ENCODE measurements at places on chromosomes 13 and 19.
A peak's percentile ranks its signal among the peaks of the same experiment; 100 is the strongest.

DNA sequence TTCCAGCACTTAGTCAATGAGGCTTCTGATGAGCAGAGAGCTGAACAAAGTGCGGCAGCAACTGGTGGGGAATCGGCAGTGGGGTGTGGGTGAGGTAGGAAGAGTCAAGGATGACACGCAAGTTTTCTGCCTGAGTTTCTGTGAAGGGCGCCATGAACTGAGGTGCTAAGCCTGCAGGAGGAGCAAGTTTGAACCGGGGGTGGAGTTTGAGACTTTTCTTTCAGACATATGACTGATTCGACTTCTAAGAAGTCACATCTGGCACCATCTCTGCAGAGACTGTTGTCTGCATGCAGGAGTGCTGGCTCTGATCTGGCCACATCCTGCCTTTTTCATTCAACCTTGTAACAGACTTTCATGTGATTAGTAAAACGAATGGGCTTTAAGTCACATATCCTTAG is 14.8 kb upstream of the GPI start:
- peak; percentile 84 for DNase-seq

DNA sequence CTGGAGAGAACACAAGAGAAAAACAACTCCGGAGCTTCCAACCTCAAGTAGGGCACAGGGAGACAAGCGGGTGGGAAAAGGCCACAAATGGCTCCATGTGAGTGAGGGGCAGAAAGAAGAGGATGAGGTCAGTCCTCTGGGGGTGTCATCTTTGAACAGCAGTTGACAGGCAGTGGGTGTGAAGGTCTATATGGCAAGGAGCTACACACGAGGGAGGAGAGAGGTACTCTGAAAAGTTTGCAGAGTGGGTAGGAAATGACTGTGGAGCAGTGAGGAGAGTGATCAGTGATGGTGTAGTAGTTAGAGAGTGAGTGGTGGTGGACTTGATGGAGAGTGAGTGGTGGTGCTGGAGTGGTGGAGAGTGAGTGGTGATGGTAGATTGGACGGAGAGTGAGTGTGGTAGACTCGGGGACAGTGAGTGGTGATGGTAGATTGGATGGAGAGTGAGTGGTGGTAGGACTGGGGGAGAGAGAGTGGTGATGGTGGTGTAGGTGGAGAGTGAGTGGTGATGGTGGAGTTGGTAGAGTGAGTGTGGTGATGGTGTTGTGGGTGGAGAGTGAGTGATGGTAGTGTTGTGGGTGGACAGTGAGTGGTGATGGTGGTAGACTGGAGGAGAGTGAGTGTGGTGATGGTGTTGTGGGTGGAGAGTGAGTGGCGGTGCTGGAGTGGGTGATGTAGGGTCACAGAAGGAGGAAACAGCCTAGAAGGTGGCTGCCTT is 4.0 kb downstream of the TFDP1 start:
- no peak for DNase-seq

DNA sequence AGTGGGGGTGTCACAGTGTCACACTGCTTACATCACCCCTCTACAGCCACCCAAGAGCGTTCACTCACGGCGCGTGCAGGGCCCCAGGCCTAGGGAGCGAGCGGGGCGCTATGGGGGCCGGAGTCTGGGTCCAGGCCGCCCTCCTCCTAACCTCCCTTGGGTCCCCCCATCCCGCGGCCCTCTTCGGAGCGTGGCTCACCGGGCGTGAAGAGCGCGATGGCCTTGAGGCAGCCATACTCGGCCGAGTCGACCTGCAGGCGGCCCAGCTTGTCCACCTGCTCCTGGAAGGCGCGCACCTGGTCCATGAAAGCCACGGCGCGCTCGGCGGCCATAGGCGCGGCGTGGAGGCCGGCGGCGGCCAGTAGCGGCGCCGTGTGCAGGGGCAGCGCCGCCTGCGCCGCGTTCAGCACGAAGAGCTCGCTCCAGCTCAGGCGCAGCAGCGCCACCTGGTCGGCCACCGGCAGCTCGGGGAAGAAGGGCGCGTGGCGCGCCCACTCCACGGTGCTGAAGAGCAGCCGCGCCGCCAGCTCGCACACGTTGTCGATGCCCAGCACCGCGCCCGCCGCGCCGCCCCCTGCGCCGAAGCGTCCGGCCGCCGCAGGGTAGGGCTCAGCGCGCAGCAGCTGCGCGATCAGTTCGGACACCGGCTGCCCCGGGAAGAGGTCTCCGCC is 9.4 kb downstream of the OCEL1 start:
- DNase-seq, result peak; percentile 78

DNA sequence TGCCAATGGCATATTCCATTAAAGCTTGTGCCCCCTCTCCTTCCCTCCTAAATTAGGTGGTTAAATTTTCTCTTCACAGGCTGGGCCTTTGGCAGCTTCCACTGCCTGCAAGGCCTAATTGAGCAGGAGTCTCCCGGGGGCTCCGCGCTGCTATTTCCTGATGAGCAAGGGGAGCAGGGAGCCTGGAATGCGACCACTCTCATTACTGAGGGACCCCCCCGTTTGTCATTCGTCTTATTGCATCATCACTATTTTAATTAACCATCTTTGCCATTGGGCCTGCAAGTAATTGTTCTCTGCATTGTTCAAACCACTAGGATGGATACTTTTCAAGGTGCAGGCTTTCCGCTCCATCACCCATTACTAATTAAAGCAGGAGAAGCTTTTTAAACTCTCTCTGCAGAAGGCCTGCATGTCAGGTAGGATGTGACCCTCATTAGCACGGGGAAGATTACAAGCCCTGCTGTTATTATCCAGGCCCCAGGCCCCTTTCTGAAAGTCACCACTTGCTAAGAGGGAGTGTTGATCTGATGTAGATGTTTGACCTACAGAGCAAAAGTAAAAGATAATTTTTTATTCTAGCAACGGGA is 142.3 kb downstream of the OXGR1 start:
- no peak for DNase-seq

GRCh38 chr13:113625965-113626721 is 31.9 kb downstream of the ATP4B start:
- no peak for DNase-seq

GRCh38 chr13:97568850-97569249 is 134.9 kb downstream of the RAP2A start:
- DNase-seq, result no peak

GRCh38 chr13:79413521-79413920 is 7.5 kb upstream of the RBM26 start:
- DNase-seq, result no peak

GRCh38 chr19:49475995-49476880 is 2.2 kb downstream of the FLT3LG start:
- DNase-seq, result peak; percentile 75

DNA sequence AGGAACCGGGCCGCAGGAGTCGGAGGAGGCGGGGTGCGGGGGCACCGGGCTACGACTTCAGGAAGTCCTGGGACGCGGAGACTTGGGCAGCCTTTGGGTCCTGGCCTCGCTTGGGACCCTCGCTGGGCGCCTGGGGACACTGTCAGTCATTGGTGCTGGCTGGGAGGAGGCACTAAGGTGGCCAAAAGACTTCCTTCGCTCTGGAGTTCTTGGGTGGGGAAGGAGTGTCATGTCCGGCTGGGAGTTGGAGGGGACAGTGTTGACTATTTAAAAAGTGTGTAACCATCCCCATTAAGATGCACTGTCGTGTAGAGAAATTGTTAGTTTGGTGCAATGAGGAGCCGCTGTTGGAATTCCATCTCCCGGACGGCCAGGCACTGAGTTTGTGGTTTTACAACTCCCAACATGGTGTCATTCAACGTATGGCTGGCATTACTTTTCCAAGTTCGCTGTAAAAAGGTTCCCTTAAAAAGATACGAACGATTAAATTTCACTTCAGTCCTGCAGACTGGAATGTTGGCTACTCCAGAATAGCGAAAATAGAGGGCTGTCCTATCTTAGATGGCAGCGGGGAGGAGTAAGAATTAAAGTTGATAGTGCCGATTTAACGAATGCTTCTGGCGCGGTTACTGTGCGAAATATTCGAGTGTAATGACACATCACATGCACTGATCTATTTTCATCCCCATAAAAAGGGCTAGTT is 776 bp downstream of the DNAJC3 start:
- no peak for DNase-seq

DNA sequence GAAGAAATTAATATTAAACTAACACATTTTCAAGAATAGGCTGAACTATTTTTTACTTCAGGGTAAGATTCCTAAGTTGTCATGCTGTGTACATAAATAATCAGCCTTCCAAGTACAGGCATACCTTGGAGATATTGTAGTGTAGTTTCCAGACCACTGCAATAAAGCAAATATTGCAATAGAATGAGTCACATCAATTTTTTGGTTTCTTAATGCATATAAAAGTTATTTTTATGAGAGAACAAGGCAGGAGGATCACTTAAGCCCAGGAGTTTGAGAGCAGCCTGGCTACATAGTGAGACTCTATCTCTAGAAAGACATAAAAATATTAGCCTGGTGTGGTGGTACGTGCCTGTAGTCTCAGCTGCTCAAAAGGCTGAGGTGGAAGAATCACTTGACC is 511.5 kb downstream of the UQCRFS1 start:
- no peak for DNase-seq

- DNase-seq, result peak; percentile 48
Observed at GRCh38 chr19:51016798-51017683, 2.5 kb downstream of the KLK10 start.

DNA sequence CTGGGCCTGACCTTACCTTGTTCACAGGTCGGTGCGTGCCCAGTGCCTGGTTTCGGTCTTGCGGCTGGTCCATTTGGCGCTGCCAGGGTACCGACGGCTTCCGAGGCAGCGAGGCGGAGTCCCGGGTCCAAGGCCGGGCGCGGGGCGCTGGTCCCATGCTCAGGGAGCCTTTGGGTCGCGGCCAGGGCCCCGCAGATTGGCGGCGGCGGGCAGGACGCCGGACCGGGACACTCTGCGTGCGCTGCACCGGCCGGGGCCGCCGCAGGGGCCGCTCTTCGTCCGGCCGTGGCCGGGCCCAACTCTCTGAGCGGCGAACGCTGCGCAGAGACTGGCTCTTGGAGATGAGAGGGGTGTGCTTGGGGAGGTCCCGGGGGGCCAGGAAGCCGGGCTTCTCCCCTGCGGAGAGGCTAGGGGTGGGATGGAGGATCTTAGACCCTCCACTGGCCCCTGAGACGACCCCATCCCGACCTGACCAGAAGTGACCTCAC is 3.4 kb upstream of the WIZ start:
- no peak for DNase-seq

DNA sequence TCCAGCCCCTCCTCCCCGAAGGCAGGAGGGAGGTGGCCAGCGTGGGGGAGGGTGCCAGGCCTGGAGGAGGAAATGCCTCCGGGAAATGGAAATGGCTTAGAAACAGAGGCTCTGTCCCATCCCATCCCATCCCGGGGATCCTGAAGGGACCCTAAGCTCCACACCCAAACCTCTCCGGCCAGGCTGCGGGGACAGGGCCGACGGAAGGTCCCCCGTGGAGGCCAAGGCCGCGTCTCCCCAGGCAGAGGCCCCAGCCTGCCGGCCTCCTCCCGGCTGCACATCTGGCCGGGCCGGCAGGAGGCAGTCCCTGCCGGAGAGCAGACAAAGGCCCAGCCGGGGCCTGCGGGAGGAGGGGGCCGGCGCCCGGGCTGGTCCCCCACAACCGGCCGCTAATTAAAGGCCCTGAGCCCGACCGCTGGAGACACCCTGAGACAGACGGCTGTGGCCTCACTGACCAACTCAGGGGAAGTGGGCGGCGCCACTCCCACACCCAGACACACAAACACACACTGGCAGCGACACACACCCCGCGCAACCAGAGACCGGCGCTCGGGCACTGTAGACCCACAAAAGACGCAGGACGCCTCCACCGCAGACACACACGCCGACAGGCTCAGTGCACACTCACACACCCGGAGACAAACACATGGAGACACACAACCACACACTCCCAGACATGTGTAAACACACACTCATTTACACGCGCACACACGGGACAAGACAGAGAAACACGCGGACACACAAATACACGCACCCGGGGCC is 1.1 kb downstream of the ADAMTS10 start:
- peak; percentile 24 for DNase-seq

GRCh38 chr13:74570046-74570445 is 435.8 kb upstream of the KLF12 start:
- no peak for DNase-seq

DNA sequence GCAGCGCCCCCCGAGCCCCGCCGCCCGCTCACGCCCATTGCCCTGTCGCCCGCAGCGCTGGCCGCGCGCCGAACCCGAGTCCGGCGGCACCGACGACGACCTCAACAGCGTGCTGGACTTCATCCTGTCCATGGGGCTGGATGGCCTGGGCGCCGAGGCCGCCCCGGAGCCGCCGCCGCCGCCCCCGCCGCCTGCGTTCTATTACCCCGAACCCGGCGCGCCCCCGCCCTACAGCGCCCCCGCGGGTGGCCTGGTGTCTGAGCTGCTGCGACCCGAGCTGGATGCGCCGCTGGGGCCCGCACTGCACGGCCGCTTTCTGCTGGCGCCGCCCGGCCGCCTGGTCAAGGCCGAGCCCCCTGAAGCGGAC is 518 bp downstream of the KLF2 start:
- no peak for DNase-seq

DNA sequence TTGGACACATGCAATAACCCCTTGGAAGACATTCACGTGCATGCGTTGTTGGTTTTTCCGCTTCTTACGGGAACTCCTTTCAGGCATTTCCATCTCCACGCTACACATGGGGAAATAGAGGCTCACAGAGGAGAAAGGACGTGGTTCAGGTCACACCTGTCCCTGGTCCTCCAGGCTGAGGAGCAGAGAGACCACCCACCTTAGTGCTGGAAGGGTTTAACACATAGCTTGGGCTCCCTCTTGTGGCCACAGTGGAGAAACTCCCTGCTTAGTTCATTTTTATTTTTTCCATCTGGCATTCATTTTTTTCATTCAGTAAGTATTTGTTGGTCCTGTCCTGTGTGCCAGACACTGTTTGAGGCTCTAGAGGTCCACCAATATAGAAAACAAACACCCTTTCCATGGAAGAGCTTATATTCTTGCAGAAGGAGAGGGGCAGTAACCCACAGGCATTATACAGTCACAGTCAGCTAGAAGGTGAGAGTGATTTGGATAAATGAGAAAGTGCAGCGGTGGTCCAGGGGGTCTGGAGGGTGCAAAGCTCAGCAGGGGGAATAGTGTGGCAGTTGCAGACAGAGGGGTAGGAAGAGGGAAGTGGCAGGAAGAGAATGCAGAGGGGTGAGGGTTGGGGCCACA is 24.2 kb upstream of the TTYH1 start:
- peak; percentile 76 for DNase-seq

GRCh38 chr19:29014857-29015436 is 198.0 kb downstream of the UQCRFS1 start:
- no peak for DNase-seq

- no peak for DNase-seq
Observed at GRCh38 chr19:29815231-29815630, 3.4 kb downstream of the CCNE1 start.

GRCh38 chr19:46065486-46066071 is 24.8 kb upstream of the IGFL4 start:
- DNase-seq, result no peak

- no peak for DNase-seq
Observed at GRCh38 chr13:109787135-109787954, 962 bp upstream of the IRS2 start.

Data from CD4-positive, alpha-beta T cell treated with Interleukin-21 for 1 hour (primary cell).